ENCODE measurements at places on chromosomes 2 and 18.

GRCh38 chr2:134818321-134818720 is 20.1 kb upstream of the ACMSD start:
- no peaks in the 10 kb centered on the region for H3K36me3 ChIP-seq
- H3K4me3 ChIP-seq: no peak overlapping the region
- H3K27me3 ChIP-seq: no peaks in the 10 kb centered on the region
- no peaks in the 10 kb centered on the region for H3K4me1 ChIP-seq
- H3K27ac ChIP-seq: no peak overlapping the region

GRCh38 chr2:111660811-111661210 is 223.2 kb downstream of the ANAPC1 start:
- H3K4me3 ChIP-seq: no peak overlapping the region
- peaks cover 12% of the 10 kb centered on the region for H3K4me1 ChIP-seq
- peaks cover 5% of the 10 kb centered on the region for H3K27me3 ChIP-seq

DNA sequence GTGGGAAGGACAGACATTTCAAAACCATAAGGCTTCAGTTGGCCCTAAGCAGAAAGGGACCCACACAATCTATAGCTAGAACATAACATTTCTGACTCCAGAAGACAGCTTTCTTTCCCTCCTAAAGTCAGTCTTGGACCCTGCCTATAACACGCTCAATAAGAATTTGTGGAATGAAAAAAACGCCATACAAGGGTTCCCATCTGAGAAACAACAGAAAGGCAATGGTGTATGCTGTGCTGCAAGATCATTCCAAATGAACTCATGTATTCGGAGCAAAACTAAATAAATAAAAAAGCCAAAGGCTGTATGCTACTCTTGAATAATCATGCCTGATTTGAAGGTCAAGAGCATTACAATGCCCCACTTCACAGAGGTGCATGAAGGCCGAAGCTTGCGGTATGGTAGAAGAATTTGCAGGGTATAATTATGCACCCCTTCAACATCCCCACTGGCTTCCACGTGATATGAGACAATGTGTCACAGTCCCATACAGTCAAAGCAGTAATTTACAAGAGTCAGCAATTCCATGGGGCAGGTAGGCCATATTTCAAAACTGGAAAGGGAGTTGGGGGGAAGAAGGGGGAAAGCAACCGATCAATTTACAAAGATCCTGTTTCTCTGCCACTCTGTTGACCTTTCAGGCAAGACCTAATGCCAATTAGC is 61.4 kb upstream of the SLC14A2 start:
- no peak for DNase-seq
- no peak overlapping the region for H3K27ac ChIP-seq
- no peak overlapping the region for H3K4me3 ChIP-seq
- no peaks in the 10 kb centered on the region for H3K36me3 ChIP-seq
- H3K27me3 ChIP-seq: peaks cover 5% of the 10 kb centered on the region

- H3K4me3 ChIP-seq: no peak overlapping the region
- DNase-seq: no peak
- no peaks in the 10 kb centered on the region for H3K36me3 ChIP-seq
- H3K4me1 ChIP-seq: no peaks in the 10 kb centered on the region
- H3K27me3 ChIP-seq: peaks cover 15% of the 10 kb centered on the region
- H3K27ac ChIP-seq: no peak overlapping the region
These were observed 16.2 kb upstream of the SCG2 start for GRCh38 chr2:223618172-223619035.

GRCh38 chr2:16257322-16258028 is 317.1 kb downstream of the MYCN start:
- H3K4me1 ChIP-seq: peaks cover 8% of the 10 kb centered on the region
- DNase-seq: no peak
- H3K4me3 ChIP-seq: no peak overlapping the region
- no peak overlapping the region for H3K27ac ChIP-seq

DNA sequence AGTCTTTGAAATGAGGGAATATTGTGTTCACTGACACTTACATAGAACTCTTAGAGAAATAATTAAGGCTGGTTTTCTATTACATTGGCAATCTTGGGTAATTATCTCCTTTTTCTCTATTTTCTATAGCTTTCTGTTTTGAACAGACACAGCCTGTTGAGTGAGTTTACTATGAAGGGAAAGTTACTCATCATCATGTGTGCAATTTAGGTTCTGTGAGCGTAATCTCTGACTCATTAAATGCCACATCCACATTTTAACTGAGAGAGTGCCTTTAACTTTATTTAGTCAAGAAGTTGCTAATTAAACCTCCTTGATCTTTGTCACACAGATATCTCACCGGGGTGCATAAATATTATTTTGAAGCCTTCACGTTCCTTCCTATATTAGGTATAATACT is 174.0 kb upstream of the SLC8A1 start:
- H3K27me3 ChIP-seq: no peaks in the 10 kb centered on the region
- no peaks in the 10 kb centered on the region for H3K4me1 ChIP-seq
- no peak overlapping the region for H3K4me3 ChIP-seq
- H3K36me3 ChIP-seq: no peaks in the 10 kb centered on the region
- DNase-seq: no peak
- H3K27ac ChIP-seq: no peak overlapping the region

- H3K27me3 ChIP-seq: no peaks in the 10 kb centered on the region
- H3K27ac ChIP-seq: no peak overlapping the region
- no peak for DNase-seq
These were observed 291.6 kb upstream of the HDAC4 start for GRCh38 chr2:239692362-239692851.

- H3K27me3 ChIP-seq: no peaks in the 10 kb centered on the region
- DNase-seq: no peak
- H3K27ac ChIP-seq: no peak overlapping the region
- no peaks in the 10 kb centered on the region for H3K36me3 ChIP-seq
These were observed 258.7 kb upstream of the HS6ST1 start for GRCh38 chr2:128577141-128577930.
